ENCODE measurements at places on chromosomes 1 and 21.

DNA sequence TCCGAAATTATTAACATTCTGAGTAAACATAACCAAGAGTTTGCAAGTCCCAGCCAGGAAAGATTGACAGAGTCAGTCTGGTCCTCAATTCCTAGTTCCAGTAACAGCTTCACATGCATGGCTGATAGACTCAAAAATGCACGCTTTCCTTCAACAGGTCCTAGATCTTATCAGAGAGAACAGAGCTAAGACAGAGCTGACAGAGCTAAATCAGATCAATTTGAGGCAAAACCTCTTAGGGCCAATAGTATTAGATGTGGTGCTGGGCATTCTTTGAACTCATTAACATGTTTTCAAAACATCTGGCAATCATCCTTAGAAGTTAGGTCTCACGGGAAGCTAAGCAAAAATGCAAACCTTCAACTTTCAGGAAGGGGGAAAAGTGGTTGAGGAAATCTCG, 114.0 kb downstream of the GREM2 start:
- no peak for DNase-seq

DNA sequence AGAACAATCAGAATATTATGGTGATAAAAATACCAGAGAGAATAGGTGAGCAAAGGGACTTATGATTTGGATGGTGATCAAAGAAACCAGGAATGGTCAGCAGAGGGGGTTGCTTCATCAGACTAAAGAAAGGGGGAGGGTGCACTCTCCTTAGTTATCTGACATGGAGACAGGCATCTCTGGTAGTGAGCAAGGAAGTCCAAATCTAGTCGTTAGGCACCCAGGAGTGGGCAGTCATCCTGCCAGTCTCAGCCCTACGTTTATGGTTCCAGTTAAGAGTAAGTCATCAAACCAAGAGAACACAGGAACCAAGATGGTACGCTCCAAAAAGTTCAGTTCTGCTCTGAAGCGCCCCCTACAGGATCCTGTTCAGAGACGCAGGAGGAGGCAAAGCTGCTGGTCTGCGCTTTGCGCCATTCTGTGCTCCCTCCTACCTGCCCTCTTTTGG, 28.6 kb downstream of the EBNA1BP2 start:
- DNase-seq: peak; percentile 7

- no peak for DNase-seq
Observed at GRCh38 chr1:183674886-183675285, 21.8 kb upstream of the APOBEC4 start.

DNA sequence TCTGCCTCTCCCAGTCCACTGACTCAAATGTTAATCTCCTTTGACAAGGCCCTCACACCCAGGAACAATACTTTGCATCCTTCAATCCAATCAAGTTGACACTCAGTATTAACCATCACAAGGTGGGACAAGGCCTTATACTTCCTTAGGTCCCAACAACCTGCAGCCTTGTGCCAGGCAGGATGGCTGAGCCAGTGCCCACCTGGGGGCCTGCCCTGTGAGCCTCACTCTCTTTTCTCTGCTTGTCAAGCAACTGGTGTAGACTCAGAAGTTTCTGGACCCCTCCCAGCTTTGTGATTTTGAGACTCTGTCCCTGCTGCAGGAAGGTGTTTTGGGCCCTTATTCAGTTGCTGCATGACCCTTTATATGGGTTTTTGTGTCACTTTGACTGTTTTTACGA, 310.0 kb upstream of the C1orf174 start:
- DNase-seq: no peak

- DNase-seq: no peak
Observed at GRCh38 chr1:45243476-45244343, 37.3 kb upstream of the ZSWIM5 start.

- no peak for DNase-seq
Observed at GRCh38 chr1:30762930-30763650, 5.5 kb upstream of the LAPTM5 start.

- DNase-seq: no peak
Observed at GRCh38 chr1:99644279-99645004, 1.5 kb upstream of the PALMD start.

- DNase-seq: peak; percentile 27
Observed at GRCh38 chr1:229253151-229253974, 17.5 kb upstream of the RAB4A start.

DNA sequence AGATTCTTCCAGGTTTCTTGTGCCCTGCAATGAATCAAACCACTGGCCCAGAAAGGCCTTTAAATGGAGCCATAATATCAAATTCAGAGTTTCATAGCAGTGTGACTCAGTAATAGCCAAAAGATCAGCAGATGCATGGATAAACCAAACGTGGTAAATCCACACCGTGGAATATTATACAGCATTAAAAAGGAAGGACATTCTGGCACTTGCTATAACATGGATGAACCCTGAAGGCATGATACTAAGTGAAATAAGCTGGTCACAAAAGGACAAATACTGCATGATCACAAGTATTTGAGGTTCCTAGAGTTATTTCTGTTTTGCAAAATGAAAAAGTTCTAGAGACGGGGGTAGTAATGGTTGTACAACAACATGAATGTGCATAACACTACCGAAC, 140.1 kb downstream of the TOMM20 start:
- DNase-seq: no peak

GRCh38 chr21:26769613-26770188, 75.5 kb downstream of the ADAMTS1 start:
- DNase-seq: peak; percentile 64

- DNase-seq: no peak
Observed at GRCh38 chr1:6732942-6733341, 31.3 kb upstream of the DNAJC11 start.

DNA sequence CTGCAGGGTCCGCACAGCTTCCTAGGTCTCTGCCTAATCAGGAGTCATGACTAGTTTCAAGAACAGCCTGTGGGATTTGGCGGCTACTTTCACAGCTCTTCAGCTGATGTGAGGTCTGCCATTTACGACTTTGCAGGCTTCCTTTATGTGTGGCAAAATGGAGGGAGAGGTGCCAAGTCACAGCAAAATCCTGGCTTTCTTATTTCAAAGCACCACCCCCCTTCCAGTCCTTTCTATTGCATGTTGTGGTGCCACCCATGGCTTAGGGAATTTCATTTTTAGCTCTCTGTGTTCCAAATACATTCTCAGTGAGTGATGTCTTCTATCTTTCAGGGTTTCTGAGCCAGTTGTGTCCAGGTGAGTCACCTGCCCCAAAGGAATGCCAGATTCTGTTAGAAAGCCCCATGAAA, 75.1 kb upstream of the WLS start:
- no peak for DNase-seq

- no peak for DNase-seq
Observed at GRCh38 chr1:44507490-44508396, 102.7 kb downstream of the RNF220 start.

DNA sequence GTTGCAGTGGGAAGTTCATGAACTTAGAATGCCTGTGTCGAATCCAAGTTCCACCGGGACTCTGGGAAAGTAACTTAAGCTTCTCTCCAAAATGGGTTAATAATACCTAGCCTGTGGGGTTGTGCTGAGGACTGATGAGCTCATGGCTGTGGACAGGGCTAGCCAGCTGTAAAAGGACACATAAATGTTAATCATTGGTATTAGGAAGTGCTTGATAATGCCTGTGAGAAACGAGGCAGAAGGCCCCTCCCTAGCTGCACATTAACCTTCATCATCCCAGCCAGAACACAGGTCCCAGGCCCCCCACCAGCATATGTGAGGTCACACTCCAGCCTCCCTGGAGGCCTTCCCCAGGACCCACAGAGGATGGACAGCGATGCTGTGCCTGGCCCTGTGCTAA, 789 bp upstream of the GJB4 start:
- DNase-seq: no peak

DNA sequence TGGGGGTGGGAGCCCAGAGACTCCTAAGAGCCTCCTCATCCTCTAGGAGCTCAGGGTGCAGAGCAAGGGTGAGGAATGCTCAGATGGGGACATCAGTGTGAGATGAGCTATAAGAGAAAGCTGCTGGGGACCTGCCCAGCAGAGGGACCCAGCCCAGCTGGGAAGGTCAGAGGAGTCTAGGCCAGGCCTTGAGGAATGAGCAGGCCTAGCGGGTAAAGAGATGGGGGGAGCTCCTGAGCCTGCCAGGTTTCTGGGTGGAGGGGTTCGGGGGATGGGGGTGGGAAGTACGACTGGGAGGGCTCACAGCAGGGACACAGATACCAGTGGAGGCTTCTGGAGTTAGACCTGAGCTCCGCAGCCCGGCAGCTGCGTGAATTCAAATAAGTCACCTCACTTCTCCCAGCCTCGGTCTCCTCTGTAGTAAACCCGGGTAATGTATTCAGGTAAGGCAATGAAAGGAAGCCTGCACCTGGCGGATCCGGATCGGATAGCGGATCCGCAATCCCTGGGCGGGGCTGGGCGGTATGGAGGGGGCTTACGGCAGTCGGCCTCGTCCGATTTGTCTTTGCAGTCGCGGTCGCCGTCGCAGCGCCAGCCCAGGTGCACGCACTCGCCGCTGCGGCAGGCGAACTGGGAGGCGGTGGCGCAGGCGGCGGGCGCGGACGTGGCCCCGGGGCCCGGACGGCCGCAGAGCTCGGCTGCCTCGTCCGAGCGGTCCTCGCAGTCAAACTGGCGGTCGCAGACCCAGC, 38.0 kb upstream of the MAGOH start:
- no peak for DNase-seq

DNA sequence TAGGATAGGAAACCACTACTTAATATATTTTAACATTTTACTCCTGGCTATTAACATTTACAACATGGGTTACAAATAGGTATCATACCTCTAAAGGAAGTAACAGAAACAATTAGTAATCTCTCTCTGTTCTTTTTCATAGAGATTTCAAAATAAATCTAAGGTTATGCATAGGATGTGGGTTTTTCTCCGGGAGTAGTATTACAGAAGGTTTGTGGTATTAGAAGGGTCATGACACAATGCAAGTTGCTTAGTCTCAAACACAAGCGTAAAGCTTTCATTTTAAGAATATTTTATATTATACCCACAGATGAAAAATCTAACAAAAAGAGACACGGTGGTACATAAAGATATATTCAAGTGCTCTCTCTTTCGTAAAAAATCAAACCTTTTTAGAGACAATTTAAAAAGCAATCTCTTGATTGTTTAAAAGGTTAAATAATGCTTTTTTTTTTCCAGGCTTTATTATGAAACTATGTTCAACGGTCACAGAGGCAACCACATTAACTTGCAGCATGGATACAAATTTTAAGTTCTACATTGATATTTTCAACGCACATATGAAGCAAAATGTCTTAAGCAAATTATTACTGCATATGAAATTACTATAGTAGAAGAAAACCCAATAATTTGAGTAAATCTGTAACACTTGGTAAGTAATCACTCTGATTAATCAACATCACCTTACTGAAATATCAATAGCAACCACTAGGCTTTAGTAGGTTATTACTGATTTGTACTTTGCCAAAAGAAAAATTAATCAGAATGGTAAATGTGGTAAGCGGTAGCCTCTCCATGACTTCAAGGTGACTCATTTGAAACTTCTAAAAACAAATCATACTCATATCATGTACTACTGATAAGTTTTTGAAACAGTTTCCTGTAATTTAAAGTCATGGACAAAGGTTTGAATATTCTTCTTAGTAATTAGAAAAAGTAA, 97.4 kb upstream of the GFI1 start:
- peak; percentile 62 for DNase-seq

DNA sequence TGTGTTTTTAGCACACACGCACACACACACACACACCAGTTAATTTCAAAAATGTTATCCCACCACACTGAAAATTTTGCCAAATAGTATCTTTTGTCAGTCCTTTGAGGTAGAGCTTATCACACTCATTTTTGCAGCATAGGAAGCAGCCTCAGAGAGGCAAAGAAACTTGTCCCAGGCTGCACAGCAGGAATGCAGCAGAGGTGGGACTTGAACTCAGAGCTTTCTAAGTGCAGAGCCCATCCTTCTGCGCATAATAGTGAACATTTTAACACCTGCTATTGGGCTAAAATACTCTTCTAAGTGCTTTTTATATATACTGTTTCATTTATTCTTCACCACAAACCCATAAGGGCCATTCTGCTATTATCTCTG, 15.0 kb downstream of the FHAD1 start:
- no peak for DNase-seq

DNA sequence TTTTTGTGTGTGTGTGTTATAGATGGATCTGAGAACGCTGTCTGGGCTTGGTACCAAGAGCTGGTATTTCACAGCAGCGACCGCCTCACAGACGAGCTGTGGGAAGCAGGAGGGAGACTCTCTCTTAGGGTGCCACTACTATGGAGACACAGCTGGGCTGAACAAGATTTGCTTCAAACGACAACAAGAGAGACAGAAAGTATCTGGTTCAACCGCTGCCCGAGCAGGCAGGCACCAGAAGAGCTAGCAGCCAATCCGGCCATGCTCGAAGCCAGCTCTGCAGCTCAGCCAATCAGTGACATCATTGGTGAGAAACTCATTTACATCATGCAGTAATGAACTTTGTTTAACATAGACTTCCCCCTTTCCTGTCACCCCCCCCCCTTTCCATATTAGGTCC, 341.3 kb downstream of the USP25 start:
- peak; percentile 86 for DNase-seq

DNA sequence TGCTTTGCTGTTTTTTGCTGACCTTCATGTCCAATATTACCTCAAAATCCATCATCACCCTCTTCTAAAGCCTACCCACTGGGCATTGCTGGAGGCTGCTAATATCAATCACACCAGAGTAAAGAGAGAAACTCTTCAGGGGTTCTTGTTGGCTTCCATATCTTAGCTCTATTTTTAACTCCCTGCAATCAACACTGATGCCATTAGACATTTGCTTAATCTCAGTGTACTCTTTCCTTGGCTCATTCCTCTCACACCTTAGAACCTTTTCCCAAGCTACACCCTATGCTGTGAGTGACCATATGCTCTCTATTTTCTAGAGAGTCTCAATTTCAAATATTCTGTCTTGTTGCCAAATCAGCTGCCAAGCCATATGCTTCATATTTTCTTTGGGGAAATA, 40.6 kb upstream of the RABGAP1L start:
- no peak for DNase-seq

DNA sequence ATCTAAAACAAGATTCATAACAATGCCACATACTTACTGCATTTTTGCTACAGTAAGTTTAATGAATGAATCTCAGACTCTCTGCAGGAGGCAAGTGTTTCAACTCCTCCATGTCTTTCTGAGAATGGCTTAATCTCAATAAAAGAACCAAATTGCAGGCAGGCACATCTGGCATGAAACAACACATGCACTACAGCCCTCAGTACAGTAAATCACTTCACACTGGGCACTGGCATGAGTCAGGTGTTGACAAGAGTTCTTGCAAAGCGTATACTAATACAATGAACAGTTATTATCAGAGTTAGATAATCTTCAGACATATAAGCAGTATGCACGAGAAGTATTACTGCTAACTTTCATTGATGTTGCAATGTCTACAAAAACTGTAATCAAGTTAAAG, 1386.8 kb downstream of the MRPL39 start:
- DNase-seq: peak; percentile 27

All from fibroblast of skin of right biceps (primary cell).